ENCODE measurements at places on chromosomes 2 and 18.

DNA sequence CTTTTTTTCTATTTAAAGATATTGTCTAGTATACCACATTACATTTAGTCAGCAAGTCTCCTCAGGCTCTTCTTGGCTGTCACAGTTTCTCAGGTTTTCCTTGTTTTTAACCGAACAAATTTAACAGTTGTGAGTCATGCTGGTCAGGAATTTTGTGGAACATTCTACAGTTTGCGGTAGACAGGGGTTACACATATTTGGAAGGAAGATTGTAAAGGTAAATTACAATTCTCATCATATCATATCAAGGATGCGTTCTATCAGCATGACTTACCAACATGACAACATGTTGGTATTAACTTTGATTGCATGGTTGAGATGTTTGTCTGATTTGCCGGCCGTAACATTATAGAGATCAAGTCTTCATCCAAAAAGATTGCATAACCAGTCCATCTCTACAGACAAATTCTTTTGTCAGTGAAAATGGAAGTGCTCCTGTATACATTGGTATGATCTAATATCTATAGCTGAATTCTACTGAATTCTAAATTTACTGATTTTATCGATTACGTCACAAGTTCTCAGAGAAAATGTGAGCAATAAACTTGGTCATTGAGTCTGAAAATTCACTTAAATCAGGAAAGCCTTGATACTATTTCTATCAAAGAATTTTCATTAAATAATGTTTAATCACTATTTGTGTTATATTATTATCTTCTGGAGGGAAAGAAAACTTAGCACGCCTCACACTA lies 664.4 kb upstream of the SLC8A1 start:
- no peak for DNase-seq

GRCh38 chr18:68847219-68847837 lies 49.4 kb downstream of the CCDC102B start:
- DNase-seq = no peak

DNA sequence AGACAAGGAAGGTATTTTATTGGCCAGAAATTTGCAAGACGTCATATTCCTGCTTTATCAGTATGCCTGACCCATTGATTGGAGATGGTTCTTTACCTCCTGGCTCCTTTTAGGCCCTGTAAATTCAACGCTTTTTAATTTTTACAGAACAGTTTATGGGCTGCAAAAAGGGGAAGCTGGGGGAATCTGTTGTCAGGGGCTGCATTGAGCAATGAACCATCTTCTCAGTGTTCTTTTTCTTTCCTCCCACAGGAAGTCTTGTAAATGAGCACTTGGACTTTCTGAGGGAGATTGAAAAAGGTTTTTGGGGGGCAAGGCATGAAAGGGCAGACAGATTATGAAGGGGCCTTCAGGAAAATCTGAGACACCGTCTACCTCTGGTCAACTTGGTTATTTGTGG lies 503.6 kb upstream of the TNP1 start:
- DNase-seq = no peak

DNA sequence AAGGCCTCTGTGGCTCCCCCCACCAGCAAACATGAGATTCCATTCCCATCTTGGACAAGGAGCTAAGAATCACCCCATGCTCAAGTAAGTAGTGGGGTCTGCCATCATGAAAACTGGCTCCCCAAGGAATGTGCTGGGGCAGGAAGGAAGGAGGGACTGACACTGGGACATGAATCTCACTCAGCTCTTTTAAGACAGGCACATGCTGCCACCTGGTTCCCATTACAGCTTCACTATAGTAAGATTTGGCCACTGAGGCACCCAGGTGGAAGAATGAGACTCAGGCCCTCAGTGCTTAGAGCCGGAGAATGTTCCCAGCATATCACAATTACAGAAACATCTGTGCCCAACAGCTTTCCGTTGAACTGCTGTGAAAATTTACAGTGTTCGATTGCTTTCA lies 38.7 kb downstream of the OSR1 start:
- no peak for DNase-seq

DNA sequence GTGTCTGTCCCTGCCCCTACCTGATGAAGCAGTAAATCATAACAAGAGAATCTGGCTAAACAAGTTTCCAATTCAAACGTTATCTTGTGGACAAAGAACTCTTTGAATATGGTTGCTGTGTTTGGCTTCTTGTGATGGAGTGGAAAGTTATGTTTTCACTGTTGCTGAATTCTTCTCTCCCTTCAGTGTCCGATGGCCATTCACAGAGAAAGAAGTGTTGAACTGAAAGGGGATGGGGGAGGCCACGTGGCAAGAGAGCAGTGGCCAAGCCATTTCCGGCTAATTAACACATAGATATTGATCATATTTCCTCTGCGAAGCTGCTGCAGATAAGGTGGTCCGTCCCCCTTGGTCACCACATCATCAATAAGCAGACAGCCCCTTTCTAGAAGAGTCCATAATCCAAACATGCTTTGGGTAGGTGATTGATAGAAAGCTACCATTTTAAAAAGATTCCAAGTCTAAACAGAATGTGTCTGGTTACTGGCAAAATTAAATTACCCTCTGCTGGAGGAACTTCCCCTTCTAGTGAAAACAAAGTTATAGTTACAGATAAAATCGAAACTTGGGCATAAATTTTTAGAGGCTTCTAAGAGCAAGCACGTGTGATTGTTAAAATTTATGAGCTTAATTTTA lies 36.9 kb upstream of the FZD7 start:
- DNase-seq = no peak

DNA sequence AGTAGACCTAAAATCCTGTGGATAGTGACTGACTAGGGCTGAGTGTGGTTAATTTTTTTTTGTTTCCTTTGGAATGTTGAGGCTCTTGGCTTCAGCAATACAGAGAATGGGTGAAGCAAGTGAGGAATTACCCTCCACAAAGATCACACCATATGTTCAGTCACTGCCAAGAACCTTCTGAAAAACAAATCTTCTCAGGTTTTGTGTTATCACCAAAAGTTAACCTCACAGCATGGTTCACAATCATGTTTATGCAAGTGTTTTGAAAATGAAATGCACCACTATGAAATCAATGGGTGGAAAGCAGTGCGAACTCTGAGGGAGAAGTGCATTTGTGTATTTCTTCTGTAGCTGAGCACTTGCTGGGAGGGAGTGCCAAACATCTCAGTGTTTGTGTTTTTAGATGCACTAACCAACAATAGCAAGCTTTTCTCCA lies 44.4 kb downstream of the SPATS2L start:
- DNase-seq = no peak

DNA sequence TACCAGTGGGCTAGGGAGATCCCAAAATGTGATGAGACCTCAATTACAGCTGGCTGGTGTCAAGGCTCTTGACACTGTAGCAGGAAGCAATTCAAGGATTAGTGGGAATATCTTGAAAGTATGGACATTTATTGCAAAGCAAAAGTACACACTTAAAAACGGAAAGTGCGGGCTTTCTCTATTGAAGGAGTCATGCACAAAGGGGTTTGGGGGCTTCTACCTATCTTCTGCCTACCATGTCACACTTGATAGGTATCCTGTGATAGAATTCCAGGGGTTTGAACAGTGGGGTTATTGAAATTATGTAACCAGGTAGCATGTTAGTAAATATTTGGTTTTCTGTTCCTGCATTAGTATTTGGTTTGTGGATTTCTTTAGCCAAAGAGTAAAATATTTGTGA lies 1652.1 kb upstream of the DDX18 start:
- no peak for DNase-seq

DNA sequence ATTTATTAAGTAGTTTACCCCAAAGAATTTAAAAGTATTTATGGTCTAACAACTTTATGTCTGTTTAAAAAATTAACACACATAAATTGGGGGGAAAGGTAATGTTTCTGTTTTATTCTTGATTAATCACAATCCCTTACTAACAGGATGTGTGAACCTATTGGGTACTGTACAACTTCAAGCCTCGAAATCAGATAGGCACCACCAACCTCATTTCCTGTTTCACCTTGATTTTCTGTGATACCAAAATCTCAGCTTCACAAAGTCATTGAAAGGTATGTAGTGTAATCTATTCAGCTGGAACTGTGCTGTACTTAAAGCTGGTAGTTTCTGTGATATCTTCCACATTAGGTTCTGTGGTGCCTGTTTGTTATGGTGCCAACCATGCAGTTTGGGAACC lies 4.0 kb downstream of the RNMT start:
- DNase-seq = no peak

- no peak for DNase-seq
Measured at GRCh38 chr2:230949966-230950873, 25.2 kb upstream of the GPR55 start.

GRCh38 chr2:151337643-151338042 lies 19.7 kb upstream of the TNFAIP6 start:
- DNase-seq = no peak

- DNase-seq = peak; percentile 9
Measured at GRCh38 chr2:113376913-113377445, 60.5 kb upstream of the ZNG1B start.

DNA sequence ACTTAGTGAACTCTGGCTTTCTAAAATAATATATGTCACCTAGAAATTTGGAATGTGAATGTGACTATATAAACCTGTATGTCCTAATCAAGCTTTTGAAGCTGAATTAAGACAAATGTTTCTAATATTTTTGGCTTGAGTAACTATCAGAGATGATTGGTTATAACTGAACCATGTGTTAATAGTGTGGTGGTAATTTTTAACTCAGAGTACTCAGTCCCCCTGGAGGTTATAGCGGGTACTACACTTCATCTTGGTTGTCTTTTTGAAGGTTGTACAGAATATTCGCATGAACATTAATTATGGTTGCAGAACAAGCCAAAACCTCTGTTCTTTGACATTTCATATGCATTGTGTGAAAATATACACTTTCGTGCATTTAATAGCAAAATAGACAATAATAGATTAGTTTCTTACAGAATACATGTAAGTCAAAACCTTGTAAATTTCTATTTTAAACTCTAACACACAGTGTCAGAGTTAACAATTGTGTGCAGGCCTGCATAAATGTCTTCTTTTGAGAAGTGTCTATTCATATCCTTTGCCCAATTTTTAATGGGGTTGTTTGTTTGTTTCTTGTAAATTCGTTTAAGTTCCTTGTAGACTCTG lies 86.0 kb downstream of the OSBPL6 start:
- peak; percentile 45 for DNase-seq

GRCh38 chr2:100670232-100670631 lies 107.4 kb downstream of the PDCL3 start:
- DNase-seq = no peak

DNA sequence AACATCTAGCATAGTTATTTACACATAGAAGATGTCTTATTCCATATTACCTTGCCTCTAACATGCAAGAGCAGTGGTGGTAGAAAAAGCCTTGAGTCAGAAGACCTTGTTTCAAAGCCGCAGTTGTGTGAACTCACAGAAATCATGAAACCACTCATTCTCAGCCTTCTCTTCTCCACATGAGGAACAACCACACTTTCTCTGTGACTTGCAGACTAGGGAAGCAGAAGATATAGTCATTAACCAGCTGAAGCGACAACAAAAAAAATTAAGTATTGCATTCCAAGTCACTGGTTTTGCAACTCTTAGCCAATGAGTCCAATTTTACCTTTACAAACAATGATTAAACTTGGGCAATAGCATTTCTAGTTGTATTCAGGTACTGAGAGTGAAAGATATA lies 19.0 kb downstream of the TWSG1 start:
- no peak for DNase-seq

- no peak for DNase-seq
Measured at GRCh38 chr2:231673348-231673770, 35.0 kb upstream of the PTMA start.

DNA sequence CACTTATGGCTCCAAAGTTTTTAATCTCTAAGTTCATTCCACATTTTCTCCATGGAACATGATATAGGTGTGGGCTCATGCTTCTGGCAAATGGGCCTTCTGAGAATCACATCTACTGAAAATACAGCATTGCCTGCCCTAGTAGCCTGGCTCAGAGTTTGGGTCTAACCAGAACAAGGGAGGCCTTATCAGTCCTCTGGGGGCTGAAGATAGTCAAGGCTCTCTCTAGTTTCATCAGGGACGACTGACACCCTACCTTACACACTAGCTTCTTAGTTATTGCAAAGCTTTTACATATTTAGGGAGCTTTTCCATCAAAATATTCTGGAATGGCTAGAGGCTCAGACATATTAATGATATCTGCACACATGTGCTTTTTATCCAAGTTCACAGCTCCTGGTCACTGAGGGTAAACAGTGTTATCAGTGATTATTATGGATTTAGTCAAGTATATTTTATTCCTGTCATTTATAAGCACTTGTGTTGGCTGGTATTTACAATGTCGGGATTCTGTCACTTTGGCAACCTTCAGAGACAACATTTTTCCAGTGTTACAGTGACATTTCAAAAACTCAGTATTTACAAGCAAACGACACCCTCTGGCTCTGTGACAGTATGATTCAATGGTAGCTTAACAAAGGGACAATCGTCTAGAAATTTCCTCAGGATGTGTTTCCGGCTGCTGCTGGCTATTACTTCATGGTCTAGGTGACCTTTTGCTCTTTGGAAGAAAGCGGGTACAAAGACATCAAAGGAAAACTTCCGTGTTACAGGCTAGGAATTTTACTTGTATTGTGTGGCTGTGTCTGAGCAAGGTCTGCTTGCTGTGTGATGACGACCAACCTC lies 200.6 kb downstream of the TCF4 start:
- DNase-seq = no peak

DNA sequence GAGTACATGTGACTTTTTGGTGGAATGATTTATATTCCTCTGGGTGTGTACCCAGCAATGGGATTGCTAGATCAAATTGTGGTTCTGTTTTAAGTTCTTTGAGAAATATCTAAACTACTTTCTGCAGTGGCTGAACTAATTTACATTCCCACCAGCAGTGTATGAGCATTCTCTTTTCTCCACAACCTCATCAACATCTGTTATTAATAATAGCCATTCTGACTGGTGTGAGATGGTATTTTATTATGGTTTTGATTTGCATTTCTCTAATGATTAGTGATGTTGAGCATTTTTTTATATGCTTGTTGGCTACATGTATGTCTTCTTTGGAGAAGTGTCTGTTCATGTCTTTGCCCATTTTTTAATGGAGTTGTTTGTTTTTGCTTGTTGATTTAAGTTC lies 267.4 kb upstream of the NT5C1B start:
- DNase-seq = no peak

DNA sequence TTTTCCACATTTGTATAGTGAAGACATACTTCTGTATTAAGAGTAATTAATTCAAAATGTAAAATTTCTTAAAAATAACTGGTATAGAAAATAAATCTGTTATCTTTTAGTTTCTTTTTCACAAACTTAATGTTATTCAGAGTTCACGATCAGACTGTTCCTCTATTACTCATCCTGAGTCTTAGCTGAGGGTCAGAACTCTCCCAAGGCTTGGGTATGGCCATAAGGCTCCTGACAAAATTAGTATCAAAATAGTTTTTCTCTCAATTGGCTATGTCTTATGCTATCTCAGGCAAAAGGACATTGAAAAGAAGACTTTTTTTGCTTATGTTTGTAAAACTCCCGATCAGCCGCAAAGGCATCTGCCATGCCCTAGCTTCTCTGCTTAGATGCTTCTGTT lies 56.1 kb upstream of the NAB1 start:
- no peak for DNase-seq

GRCh38 chr2:233679196-233679595 lies 2.5 kb upstream of the UGT1A7 start:
- DNase-seq = no peak

Measured in germinal center (tissue), 1 donor.